IMR-90 (cell line): ENCODE measurements at places on chromosomes 2 and 18.

GRCh38 chr2:141311430-141311829, 819.4 kb downstream of the LRP1B start:
- DNase-seq, result no peak

GRCh38 chr2:231117922-231118613, 6.8 kb downstream of the HTR2B start:
- no peak for DNase-seq

DNA sequence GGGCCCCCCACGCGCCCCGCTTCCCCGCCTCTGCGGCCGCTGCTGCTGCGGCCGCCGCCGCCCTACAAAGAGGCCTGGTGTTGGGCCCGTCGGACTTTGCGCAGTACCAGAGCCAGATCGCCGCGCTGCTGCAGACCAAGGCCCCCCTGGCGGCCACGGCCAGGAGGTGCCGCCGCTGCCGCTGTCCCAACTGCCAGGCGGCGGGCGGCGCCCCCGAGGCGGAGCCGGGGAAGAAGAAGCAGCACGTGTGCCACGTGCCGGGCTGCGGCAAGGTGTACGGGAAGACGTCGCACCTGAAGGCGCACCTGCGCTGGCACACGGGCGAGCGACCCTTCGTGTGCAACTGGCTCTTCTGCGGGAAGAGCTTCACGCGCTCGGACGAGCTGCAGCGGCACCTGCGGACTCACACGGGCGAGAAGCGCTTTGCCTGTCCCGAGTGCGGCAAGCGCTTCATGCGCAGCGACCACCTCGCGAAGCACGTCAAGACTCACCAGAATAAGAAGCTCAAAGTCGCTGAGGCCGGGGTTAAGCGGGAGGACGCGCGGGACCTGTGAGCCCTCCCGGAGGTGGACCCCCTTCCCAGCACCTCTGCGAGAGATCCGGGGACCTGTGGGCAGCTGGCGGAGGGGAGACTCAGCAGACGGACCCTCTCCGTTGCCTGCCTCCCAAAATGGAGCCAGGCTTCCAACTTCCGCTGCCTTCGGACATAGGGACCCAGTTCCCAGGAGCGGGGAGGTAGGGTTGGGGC, 1.9 kb downstream of the SP5 start:
- peak; percentile 5 for DNase-seq

GRCh38 chr2:180655842-180656454, 324.5 kb upstream of the UBE2E3 start:
- no peak for DNase-seq

GRCh38 chr2:157305723-157306110, 19.9 kb downstream of the ERMN start:
- DNase-seq, result peak; percentile 5
